NCI-H446 (cell line): ENCODE measurements at places on chromosomes 5 and 9.

- no peak for DNase-seq
Observed at GRCh38 chr5:112581811-112582320, 155.8 kb upstream of the APC start.

DNA sequence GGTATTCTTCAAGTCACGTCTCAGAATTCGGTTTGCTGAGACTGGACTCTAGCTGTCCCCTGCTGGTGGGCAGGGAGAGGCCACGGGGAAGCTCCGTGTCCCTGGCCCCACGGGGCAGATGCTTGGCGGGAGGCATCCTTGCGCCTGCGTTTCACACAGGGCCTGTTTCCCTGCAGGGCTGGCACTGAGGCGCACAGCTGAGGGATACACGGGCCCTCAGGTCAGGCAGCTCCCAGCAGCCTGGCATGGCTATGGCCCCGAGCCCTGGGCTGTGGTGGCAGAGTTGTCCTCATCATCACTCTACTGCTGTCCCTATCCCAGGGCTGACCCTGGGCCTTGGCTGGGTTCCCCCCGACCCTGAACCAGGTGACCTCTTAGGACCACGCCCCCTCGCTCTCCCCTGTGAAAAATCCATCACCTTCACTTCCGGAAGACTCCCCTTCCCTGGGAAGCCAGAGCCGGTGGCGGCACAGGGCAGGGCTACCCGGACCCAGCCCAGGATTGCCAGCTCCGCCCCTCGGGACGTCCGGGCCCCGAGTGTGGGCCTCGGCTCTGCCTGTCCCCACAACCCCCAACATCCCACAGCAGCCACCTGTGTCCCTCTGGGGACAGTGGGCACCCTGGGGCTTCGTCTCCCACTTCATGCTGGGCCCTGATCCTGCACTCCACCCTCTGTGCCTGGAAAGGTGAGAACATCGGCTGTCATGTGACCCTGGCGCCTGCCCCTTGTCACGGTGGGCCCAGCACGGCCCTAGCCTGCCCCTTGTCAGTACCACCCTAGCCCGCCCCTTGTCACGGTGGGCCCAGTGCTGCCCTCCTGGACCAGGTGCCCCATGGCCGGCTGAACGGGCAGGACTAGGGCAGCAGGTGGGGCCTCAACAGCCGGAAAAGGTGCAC lies 5.0 kb downstream of the DPP7 start:
- DNase-seq = no peak

- no peak for DNase-seq
Observed at GRCh38 chr9:81827616-81828296, 100.5 kb upstream of the SPATA31D4 start.

DNA sequence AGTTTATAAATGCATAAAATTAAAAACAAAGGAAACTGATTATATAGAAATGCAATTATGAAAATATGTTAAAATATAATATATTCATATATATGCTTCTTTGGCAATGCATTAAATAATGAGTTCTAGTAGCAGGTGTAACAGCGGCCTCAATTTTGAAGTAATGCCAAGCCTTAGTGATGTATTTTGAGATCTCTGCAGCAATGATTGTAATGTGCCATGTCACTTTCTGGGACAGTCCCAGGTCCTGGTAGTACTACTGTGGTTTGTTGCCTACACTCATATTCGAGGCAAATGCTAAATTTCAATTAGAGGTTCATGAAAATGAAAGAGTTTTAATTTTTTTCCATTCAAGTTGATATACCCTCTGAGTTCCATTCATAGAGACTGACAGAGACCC lies 75.8 kb upstream of the ORM1 start:
- DNase-seq = no peak

- no peak for DNase-seq
Observed at GRCh38 chr5:96506866-96507527, 73.9 kb upstream of the PCSK1 start.

- no peak for DNase-seq
Observed at GRCh38 chr5:120096413-120096812, 367.7 kb upstream of the PRR16 start.

- no peak for DNase-seq
Observed at GRCh38 chr5:43210570-43210969, 18.5 kb downstream of the NIM1K start.

DNA sequence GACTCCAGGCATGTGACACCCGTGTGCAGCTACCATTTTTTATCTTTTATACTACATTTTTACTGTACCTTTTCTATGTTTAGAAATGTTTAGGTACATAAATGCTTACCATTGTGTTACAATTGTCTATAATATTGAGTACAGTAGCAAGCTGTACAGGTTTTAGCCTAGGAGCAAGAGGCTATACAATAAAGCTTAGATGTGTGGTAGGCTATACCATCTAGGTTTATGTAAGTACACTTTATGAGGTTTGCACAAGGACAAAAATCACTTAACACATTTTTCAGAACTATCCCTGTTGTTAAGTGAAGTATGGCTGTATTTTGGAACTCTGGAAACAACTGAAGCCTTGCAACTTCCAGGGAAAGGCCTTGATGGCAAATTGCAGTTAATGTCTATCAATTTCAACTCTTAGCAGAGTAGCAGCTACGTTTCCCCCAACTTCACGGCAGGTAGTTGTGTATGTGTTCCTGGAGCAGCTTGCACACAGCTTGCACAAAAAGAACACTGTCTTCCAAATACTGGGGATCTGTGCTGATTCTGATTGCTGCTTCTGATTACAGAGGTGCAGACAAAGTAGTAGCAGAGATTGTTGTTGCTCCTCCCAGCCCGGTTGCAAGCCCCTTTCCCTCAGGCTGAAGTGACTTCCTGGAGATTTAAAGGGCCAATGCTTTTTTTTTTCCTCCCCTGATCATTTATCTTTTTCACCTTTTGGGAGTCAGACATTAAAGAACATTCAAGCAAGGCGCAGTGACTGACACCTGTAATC lies 30.0 kb downstream of the SIL1 start:
- no peak for DNase-seq

DNA sequence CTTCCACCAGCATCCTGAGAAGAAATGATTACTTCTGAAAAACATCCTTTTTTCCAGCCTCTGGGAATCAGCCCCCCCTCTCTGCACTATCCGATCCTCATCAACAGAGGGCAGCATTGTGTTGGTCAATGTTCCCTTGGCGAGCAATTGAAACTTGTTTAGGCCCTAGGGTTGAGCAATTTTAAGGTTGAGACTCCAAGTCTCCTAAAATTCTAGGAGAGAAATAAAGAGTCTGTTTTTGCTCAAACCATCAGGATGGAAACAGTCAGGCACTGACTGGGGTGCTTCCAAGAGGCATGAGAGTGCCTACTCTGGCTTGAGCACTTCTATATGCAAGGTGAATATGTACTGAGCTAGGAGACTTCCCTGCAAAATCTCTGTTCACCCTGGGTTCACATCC lies 12.4 kb upstream of the CYFIP2 start:
- peak; percentile 48 for DNase-seq

GRCh38 chr9:137077010-137077747 lies at the start of gene UAP1L1:
Gene UAP1L1, plus strand, starts transcription at chr9:137077517. Its CDS starts 16 bp downstream, at chr9:137077533.
- DNase-seq = peak; percentile 21

- no peak for DNase-seq
Observed at GRCh38 chr5:156678484-156678883, 171.6 kb upstream of the PPP1R2B start.

- no peak for DNase-seq
Observed at GRCh38 chr9:38358390-38359296, 33.9 kb upstream of the ALDH1B1 start.

GRCh38 chr5:65742565-65743231 lies 20.7 kb downstream of the NLN start:
- peak; percentile 18 for DNase-seq

- no peak for DNase-seq
Observed at GRCh38 chr9:15711531-15711930, 158.7 kb downstream of the CCDC171 start.

DNA sequence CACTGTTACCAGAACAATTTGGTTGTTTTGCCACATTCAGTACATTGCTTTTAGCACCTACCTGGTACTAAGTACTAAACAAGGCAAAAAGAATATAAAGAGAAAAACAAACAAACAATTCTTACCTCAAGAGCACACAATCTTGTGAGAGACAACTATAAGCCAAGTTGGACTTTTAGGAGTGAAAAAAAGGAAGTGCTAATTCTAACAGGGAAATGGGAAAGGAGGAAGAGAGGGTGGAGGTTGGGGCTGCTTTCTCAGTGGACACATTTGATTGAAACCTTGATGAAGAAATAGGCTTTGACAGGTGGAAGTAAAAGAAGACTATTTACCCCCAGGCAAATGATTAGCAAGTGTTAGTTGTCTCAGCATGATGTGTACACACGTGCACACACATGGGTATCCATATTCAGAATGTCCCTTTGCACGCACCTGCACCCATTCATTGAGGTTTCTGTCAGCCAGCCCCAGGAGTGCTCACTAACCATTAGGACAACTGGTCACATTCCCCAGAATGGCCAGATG lies 302.6 kb downstream of the ACTL7B start:
- DNase-seq = no peak

- DNase-seq = no peak
Observed at GRCh38 chr5:71706906-71707305, 12.2 kb upstream of the CARTPT start.

DNA sequence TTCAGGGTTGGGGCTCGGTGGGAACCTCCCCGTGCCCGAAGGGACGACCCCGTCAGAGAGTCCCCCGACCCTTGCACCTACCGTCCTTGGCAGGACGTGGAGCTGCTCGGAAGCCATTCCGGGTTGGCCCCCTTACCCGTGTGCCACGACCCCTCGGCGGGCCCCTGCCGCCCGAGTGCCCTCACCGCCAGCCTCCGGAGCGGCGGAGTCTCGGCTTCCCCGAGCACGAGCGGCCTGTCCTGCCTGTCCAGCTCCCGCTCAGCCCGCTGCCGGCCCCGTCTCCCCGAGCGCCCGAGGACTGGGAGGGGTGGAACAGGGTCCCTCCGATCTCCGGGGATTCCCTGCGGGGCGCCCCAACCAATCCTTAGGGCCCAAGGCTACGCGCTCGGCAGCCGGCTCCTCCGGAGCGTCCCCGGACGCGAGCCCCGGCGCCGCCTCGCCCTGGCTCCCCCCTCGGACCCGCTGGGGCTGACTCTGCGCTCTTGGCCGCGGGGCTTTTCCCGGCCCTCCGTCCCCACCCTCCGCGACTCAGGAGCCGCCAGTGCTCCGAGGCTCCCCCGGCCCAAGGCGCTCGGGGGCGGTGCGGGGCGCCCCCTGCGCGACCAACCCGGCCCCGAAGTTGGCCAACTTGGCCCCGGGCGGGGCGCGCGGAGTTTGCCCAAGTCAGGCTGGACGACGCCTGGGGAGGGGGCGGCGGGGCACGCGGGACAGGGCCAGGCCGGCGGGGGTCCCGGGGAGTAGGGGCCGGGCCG lies 654 bp downstream of the ADAMTS2 start:
- no peak for DNase-seq

DNA sequence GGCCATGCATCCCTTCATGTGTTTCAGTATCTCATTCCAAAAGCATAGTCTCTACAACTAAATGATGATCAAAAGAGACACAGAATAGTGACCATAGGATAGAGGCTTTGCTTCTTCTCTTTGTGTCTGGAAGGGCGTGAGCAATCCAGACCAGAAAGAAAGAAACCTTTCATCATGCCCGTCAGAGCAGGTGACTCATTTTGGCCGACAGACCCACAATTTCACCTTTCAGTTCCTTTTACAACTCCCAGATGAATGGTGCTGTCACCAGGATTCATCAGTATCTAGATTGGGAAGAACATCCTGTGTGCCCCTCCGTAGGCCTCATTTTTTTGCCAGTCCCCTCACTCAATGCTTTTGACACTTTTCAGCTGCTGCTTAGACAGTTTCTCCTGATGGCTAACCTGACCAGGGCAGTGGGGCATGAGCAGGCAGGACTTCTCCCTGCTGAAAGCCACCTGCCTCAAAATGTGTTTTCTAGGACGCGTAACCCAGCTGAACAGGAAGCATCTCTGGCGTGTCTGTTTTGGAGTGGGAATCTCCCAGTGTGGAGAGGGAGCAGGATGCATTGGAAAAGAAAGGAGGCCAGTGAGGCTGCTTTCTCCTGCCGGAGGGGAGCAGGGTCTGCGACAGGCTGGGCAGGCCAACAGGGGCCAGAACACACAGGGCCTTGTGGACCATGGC lies 21.2 kb downstream of the ABLIM3 start:
- DNase-seq = no peak

- DNase-seq = no peak
Observed at GRCh38 chr9:101677861-101678260, 60.6 kb downstream of the GRIN3A start.

DNA sequence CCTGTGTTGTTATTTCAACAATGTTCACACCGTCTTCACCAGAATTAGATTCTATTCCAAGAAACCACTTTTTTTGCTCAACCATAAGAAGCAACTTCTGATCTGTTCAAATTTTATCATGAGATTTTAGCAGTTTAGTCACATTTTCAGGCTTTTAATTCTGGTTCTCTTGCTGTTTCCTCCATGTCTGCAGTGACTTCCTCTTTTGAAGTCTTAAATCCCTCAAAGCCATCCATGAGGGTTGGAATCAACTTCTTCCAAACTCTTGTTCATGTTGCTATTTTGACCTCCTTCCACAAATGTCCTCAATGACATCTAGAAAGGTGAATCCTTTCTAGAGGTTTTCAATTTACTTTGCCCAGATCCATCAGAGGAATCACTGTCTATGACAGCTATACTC lies 25.7 kb upstream of the ENTREP1 start:
- DNase-seq = no peak

DNA sequence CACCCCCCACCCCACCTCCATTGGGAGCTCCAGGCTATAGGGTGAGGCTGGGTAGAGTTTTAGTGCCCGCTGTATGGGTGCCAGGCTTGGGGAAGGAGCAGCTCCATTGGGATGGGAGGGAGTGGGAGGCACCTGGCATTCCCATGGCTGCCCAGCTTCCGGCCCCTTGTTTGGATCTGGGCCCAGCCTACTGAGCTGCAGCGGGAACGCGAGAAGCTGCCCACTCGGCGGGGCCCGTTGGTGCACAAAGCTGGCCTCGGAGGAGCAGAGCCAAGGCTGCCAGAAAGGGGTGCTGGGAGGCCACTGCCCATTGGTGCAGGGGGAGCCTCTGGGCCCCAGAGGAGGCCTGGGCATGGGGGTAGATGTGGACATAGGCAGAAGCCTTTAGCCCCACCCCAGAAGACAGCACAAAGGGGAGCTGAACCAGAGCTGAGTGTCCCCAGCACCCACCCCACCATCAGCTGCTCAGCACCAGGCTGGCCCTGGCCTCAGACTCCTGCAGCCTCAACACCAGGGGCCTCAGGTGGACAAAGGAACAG lies 4.4 kb downstream of the LCN9 start:
- DNase-seq = no peak

GRCh38 chr5:154189819-154190594 lies 526 bp upstream of the GALNT10 start:
- peak; percentile 69 for DNase-seq

DNA sequence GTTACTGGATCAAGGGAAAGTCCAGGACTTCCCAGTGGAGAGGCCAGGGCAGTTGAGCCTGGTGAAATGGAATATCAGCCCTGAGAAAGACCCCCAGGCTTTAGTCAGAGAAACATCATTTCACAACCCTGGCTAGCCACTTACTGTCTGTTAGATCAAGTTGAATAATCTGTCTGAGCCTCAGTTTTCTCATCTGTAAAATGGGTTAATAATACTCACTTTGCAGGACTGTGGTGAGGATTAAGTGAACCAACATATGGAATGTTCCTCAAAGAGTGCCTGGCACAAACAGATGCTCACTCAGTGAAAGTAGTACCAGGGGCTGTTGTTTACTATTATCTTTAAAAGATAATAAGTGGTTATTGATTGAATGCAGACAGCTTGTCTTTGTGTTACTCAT lies 110.5 kb downstream of the SV2C start:
- DNase-seq = no peak
